Stimulated activated CD8-positive, alpha-beta memory T cell treated with anti-CD3 and anti-CD28 coated beads, Interleukin-7, amount 100 ng/mL, for 1 hour (primary cell): ENCODE measurements at places on chromosomes 7 and 10.

- no peak for DNase-seq
Measured at GRCh38 chr7:147332988-147333387, 1216.4 kb downstream of the CNTNAP2 start.

- no peak for DNase-seq
Measured at GRCh38 chr7:117047496-117047895, 94.2 kb downstream of the ST7 start.

- DNase-seq, result no peak
Measured at GRCh38 chr7:43890468-43890867, 15.9 kb downstream of the URGCP start.

GRCh38 chr7:135929722-135930141 lies 47.4 kb downstream of the MTPN start:
- no peak for DNase-seq

- peak; percentile 65 for DNase-seq
Measured at GRCh38 chr10:6583447-6583846, 3.4 kb upstream of the PRKCQ start.

DNA sequence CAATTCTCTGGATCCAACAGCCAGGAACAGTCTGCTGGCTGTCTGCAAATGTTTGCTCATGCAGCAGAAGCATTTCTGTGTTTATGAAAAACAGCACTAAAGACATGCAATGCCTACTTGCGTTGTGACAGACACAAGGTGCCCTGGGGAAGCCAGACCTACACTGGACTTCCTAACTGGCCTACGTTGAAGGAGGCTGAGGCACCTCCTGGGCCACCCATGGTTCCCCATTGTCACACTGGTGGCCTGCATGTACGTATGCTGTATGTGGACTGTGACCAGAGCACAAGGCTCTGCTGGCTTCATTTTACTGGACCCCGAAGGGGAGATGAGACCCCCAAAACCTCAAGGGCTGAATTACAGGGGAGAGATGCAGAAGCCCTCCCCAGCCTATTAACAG lies 27.7 kb downstream of the PSAP start:
- no peak for DNase-seq

- DNase-seq, result no peak
Measured at GRCh38 chr10:31694929-31695837, 233.4 kb downstream of the ARHGAP12 start.

DNA sequence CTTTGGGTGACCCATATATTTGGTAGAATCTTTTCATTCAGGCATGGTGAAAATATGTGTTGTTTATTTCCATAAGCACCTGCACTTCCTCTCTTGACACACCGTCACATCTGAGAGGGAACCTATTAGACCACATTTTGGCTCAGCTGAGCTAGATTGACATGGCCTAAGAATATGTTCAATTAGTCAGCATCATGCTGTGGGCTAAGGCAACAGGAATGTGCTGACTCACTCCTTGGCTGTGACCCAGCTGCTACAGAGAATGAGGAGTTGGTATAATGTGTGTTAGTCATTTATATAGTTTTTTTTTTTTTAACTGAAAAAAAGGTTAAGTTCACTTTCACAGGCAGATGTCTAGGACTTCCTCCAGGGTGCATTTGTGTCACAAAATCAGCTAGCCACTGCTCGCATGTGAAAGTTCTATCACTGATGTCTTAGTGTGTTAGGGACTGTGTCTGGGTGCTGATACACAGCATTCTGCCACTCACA lies 180.6 kb downstream of the SEMA3E start:
- DNase-seq, result no peak

DNA sequence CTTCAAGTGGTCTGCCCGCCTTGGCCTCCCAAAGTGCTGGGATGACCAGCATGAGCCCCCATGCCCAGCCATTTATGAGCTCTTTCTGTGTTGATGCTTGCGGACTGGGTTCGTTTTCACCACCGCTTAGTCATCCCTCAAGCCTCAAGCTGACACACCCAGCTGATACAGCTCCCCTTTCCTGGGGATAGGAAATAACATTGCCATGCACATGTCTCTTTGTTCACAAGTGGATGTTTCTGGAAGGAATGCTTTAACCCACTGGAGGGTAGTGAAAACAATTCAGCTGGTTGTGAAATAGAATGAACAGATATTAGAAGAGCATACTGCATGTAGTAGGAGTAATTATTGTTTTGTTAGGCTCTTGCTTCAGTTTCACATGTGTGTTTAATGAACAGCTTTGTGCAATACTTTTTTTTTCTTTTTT lies 8.5 kb upstream of the METTL27 start:
- no peak for DNase-seq

GRCh38 chr10:97736403-97736901 lies 476 bp upstream of the ZFYVE27 start:
- no peak for DNase-seq
